Activated effector memory CD4-positive, alpha-beta T cell treated with anti-CD3 and anti-CD28 coated beads, Interleukin-2, amount 50 U/mL, for 16 hours (primary cell): ENCODE measurements at places on chromosomes 4 and X.
A peak's percentile ranks its signal among the peaks of the same experiment; 100 is the strongest.

GRCh38 chrX:1444561-1445500, 7.9 kb downstream of the ASMTL start:
- DNase-seq = peak; percentile 8

- DNase-seq = no peak
Observed at GRCh38 chr4:118076958-118077766, 42.9 kb downstream of the NDST3 start.

GRCh38 chr4:154625971-154626370, 13.5 kb upstream of the FGG start:
- DNase-seq = no peak

GRCh38 chrX:38363046-38363445, 10.6 kb downstream of the OTC start:
- DNase-seq = no peak

GRCh38 chrX:22186165-22186564, 86.5 kb upstream of the CBLL2 start:
- no peak for DNase-seq

- DNase-seq = no peak
Observed at GRCh38 chr4:139241086-139241783, 38.8 kb downstream of the MGARP start.

DNA sequence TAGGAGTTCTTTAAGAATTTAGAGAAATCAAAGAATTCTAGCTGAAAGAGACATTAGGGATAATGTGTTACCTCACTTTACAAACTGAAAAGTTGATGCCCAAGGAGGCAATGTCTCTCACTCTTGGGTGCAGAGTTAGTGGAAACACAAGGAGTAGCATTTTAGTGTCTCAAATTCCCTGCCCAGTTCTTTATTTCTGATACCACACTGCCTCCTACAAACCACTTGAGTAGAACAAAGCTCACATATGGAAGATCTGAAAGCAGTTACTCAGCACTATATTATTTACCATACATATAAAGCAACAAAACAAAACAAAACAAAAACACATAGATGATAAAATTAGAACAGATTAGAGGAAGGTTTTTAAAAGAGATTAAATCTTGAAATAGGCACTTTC, 124.2 kb downstream of the REELD1 start:
- no peak for DNase-seq

DNA sequence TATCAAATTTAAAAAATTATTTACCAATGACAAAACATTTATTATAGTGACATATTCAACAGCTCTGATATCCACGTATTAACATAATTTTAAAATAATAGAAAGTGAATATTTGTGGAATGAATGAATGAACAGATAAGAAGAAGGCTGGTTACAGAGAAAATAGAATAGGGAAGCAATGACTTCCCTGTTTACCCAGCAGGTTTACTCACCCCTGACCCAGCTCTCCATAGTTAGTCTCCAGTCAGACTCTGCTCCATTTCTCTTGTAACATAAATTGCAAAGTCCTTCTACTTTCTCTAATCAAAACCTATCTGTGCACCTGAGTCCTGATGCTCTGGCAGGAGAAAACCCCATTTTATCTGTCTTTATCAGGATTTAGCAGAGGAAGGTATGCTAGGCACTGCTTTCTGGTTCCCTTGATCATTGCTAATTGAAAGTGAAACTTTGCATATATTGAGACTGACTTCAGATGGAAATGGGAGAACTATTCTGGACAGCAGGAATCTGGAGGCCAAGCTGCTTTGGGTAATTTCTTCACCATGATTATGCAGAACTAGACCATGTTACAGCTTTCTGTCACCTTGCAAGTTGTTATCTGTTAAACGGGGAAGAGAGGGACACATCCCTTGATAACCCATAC, 363.0 kb downstream of the FAT4 start:
- no peak for DNase-seq

DNA sequence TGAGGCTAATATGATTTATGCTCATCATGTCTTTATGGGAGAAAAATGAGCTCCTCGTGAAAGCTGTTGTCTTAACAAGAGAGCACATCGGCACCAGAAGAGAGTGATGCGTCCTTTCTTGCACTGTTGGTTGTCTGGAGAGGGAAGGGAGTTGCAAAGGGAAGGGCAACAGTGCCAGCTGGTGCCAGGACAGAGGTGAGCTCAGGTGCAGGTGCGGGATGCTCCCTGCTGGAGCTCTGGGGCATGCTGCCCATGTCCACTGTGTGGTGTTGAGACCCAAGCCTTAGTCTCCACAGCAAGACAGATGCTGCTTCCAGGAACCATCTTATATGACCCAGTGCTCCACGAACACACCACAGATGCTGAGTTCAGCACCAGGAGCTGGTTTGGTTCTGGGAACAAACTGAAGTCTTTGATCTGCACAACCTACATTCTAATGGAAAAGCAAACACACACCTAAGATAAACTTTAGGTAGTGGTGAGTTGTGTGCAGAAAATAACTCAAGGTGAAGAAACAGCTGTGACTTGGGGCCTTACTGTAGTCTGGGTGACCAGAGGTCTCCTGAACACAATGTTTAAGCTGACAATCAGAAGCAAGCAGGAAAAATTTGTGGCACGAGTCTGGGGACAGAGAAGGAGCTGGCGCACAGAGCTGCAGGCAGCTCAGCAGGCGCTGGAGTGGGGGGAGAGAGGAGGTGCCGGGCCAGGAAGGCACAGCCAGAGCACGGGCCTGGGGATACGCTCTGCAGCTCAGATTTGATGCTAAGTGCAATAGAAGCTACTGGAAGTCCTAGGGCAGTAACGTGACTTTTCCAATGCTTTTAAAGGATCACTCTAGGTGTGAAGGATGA, 73.2 kb downstream of the HAUS3 start:
- no peak for DNase-seq

DNA sequence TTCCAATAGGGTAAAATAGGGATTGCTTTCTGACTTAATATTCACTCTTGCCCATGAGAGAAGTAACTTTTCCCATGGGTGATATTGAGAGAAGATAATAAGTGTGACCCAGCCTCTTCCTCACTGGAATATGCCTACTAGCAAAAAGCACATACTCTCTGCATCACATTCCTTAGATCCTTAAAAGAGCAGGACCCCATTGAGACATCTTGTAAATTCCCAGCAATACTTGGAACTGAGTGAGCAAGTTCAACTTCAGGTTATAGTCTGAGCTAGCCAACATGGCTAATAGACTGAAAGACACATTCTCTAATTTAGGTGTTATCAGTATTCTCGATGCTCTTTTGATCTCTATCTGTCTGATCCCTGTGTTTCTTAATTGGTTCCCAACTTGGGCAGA, 1372.3 kb downstream of the STIM2 start:
- no peak for DNase-seq

DNA sequence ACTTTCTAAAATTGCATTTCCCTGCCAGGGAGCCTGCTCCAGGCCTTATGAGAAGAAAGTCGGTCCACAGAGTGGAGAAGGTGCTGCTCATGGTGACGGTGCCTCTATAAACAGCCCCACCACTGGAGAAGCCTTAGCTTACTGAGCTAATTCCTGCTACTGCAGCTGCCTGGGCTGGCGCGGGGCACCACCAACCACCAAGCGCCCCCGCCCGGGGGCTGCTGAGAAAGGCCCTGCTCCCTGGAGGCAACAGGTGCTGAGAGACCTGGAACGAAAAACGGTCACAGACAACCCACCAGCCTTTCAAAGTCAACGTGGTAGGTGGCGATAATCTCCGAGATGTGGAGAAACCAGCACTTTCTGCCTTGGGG, 2.9 kb downstream of the HCFC1 start:
- peak; percentile 80 for DNase-seq

GRCh38 chr4:92101737-92102172, 202.0 kb upstream of the GRID2 start:
- DNase-seq = no peak

DNA sequence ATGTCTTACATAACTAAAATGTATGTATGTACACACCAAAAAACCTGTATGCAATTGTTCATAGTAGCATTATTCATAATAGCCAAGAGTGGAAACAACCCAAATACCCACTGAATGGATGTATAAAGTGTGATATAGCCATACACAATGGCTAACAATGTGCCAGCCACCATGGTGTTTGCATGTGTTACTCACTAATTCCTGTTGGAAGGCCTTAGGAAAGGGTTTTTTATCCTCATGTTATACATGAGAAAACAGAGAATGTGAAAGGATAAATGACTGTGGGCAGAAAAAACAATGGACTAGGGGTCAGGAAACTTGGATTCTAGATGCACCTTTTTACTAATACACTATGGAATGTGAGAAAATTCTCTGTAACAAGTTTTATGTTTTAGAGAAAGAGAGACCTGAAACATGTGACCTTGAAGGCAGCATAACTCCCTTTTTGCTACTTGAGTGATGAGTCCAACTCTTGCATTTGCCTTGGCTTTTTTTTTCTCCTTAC, 55.7 kb downstream of the TIGD2 start:
- DNase-seq = no peak

GRCh38 chrX:101164766-101165590, 54.6 kb upstream of the DRP2 start:
- DNase-seq = no peak

DNA sequence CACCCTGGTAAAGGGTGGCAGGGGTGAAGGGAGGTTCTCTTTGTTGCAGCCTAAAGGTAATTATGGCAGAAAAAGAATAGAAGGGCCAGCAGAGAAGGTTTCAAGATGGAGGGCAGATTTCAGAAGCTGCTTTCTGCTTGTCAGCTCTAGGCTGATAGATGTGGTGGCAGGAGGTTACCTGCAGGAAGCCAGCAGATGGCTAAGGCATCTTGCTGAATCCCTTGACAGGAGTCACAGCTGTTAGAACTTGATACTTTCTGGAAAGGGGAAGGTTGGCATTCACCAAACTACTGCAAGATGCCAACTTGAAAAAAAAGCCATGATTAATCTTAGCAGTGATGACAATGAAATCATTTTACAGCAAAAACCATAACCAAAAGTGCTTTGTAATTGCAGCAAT, 69.5 kb upstream of the CBLL2 start:
- no peak for DNase-seq

DNA sequence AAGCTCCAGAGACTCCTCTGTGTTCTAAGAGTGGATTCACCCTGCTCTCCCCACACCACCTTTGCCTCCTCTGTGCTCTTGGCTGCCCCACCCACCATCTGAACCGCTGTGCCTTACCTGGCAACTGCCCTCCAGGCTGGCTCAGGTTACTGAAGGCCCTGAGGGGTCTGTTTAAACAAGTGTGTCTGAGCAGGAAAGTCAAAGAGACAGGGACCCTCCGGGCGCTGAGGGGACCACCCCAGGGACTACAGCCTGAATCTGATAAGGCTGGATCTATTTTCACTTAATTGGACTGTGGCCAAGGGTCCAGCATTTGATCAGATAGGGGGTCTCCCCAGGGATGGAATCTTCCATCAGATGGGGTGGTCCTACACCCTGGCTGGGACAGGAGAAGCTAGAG, 10.4 kb upstream of the MSX1 start:
- peak; percentile 25 for DNase-seq

DNA sequence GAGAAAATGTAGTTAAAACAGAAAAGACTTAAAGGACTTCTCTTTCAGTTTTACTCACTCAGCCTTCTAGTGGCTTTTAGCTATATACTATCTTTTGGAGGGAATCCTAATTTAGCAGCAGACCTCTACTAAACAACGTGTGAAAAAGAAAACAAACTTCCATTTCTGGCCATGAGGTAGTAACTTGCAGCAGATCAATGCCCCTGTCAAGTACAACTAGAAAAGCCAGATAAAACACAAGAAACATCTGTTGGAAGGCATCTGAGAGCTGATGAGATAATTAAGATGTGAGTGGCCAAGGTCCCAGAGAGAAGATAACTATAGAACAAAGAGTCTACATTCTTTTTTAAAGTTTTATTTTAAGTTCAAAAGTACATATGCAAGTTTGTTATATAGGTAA, 101.7 kb downstream of the CORIN start:
- no peak for DNase-seq

- DNase-seq = no peak
Observed at GRCh38 chr4:102094481-102094880, 250.8 kb downstream of the SLC39A8 start.

DNA sequence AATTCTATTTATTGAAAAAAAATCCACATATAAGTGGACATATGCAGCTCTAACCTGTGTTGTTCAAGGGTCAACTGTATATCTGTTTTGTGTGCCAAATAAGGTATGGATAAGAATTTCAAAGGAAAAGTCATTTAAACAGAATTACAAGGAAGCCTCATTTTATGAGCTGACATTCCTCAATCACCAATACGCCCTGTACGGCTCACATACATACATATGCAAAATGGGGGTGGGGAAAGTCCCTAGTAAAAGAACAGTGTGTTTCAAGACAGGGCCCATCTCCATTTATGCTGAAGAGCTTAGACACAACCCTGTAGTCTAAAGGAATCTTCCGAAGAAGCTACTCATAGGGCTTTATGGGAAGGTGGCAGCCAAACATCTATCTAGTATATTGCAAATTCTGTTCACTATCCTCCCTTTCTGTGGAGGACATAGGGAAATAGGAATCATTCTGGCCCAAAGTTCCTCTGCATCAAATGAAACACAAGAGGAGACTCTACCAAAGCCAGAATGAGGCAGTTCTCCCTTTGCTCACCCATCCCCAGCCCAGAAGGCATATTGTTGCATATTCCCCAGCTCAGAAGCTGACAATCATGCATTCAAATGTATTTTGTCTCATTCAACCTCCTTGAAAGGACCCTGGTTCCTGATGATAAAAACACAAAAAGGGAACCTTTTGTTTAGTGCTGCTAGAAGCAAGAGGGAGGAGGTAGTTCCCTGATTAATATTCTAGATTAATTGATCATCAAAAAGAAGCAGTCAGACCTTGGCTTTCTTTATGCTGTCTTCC, 13.7 kb upstream of the ZBTB33 start:
- DNase-seq = no peak

GRCh38 chrX:108516184-108516583, 76.5 kb downstream of the COL4A5 start:
- no peak for DNase-seq

GRCh38 chr4:121789960-121790829, 10.9 kb upstream of the EXOSC9 start:
- DNase-seq = no peak

DNA sequence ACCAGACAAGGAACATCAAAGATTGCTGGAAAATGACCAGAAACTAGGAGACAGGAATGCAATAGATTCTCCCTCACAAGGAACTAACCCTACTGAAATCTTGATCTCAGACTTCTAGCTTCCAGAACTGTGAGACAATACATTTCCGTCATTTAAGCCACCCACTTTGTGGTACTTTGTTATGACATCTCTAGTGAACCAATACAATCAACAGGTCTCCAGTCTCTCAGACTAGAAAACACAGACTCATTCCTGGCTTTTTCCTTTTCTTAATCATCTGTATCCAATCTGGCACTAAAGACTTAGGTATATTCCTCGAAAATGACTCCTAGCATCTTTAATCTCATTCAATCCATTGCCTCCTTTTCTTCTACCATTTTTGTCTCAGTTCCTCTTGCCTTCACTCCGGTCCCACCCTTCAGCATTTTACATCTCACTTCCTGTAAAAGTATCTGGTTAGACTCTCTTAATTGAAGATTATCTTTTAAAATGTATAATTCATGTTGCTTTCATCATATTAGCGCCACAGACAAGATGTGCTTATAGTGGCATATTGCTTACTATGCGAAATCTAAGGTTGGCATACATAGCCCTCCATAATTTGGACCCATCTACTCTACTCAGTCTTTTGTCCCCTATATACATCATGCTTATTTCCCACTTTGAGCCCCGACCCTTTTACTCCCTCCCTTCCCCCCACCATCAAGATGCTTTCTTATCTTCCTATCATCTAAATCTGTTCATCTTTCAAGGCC, 250.0 kb downstream of the ENOX2 start:
- DNase-seq = no peak
